Cerebellar cortex (tissue), 1 donor: ENCODE measurements at places on chromosomes 4 and X.

GRCh38 chr4:31054295-31054694 is 334.1 kb downstream of the PCDH7 start:
- no peak for DNase-seq

DNA sequence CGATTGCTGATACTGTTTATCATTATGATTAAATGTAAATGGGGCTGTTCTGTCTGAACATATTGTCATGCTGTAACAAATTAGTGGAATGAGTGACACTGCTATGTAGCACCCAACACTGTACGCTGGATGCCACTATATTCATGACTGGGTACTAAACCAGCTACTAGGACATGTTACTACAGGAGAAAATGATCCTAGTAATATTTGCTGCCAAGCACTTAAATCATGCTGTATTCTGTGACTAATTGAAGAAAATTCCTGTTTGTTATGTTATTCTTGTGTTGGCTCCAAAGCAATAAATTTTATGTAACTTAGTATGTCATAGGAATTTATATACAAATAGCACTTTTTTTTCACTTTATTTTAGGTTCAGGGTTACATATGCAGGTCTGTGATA is 804.2 kb downstream of the CENPC start:
- no peak for DNase-seq

GRCh38 chrX:31608638-31609037 is 536.8 kb upstream of the FTHL17 start:
- DNase-seq: no peak

- no peak for DNase-seq
Measured at GRCh38 chrX:136652822-136653723, 5.1 kb downstream of the CD40LG start.

GRCh38 chr4:122746485-122746965 is 14.0 kb downstream of the BBS12 start:
- DNase-seq: no peak

DNA sequence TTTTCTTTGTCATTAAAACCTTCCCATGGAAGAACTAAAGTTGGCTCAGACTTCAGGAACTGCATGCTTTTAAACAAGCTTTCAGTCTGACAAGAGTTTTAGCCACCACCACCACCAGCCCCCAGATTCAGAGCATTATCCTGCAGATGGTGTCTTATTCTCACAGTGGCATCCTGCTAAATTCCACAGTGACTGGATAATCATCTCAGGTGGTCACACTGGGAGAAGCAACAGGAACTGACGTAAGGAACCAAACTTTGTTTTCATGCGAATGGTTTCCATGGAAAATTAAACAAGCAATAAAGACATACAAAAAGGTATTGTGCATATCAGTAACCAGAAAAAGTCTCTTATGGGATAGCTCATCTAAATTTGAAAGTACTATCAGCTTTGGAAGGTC is 370.7 kb downstream of the FBXW7 start:
- no peak for DNase-seq

DNA sequence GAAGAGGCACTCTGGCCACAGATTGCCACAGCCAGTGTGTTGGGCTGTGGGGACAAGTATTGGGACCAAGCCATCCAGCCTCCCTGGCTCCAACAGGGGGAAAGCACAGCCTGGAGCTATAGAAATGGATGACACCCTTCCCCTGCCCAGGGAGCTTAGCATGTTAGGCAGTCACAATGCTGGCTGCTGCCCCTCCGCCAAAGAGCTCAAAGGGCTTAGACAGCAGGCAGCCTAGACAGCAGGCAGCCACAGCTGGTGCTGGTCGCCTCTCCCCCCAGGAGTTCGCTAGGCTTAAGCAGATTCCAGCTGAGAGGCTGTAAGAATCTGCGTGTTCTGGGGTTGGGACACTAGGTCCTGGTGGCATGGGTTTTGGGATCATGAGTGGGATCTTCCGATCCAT is 94.5 kb upstream of the MXRA5 start:
- DNase-seq: no peak

DNA sequence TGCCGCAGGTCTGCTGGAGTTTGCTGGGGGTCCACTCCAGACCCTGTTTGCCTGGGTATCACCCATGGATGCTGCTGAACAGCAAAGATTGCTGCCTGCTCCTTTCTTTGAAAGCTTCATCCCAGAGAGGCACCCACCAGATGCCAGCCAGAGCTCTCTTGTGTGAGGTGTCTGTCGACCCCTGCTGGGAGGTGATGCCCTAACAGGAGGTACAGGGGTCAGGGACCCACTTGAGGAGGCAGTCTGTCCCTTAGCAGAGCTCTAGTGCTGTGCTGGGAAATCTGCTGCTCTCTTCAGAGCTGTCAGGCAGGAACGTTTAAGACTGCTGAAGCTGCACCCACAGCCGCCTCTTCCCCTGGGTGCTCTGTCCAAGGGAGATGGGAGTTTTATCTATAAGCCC is 162.7 kb downstream of the NAF1 start:
- no peak for DNase-seq

DNA sequence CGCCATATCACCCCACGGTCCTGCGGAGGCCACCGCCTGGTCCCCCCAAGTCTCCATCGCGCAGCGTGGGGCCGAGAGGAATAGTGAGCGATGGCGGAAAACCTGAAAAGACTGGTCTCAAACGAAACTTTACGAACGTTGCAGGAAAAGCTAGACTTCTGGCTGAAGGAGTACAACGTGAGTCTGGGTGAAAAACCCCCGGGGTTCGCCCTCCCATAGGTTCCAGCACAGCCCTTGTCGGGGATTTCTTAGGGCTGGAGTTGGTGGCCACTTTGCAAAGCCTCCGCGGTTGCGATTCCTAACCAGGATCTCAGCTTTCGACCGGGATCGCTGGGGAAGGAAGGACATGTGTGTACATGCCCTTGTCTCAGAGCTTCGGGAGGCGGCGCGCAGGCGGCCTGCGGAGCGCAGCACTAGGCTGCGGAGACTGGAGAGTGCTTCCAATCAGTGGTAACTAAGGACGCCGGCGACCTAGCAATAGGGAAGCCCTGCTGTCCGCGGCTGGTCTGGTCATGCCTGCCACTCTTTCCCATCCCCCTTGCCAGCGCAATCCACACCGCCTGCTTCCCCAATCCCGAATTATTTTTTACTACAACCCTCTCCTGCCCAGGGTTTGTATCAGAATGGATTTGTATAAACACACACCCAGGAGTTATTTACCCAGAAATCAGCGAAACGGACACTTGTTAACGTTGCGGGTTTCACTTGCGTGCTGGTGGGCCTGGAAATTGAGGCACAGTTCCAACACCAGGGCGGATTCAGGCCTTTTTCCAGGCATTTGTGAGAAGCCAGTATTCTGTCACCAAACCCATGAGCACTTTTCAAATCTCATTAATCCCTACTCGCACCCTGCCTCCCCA is 741 bp downstream of the SPATA18 start:
- peak; percentile 44 for DNase-seq

DNA sequence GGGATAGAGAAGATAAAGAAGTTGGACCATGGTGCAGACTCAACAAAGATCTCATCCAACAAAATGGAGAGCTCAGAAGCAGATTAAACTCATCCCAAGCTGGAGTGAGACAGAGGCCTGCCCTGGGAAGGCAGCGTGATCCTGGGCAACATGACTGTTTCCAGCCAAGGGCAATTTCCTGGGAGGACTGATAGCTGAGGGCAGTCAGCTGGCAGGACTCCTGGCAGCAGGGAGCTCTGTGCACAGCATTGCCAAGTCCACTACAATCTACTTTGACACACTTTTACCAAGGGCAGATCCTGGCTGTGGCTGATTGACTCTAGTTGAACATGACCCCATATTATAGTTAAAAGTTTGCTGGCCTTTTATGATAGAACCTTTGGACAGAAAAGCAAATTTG is 357.3 kb upstream of the RASGEF1B start:
- peak; percentile 89 for DNase-seq

- DNase-seq: peak; percentile 48
Measured at GRCh38 chrX:72060196-72060920, 71.4 kb downstream of the RTL5 start.

DNA sequence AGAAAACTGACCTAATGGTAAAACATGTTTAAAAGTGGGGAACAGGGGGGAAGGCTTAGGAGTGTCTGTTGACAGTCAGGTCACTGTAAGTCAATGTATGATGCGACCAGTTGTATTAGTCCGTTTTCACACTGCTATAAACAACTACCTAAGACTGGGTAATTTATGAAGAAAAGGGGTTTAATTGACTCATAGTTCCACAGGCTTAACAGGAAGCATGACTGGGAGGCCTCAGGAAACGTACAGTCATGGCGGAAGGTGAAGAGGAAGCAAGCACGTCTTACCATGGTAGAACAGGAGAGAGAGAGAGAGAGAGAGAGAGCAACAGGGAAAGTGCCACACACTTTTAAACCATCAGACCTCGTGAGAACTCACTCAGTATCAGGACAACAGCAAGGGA is 13.0 kb upstream of the PLAC1 start:
- DNase-seq: no peak

DNA sequence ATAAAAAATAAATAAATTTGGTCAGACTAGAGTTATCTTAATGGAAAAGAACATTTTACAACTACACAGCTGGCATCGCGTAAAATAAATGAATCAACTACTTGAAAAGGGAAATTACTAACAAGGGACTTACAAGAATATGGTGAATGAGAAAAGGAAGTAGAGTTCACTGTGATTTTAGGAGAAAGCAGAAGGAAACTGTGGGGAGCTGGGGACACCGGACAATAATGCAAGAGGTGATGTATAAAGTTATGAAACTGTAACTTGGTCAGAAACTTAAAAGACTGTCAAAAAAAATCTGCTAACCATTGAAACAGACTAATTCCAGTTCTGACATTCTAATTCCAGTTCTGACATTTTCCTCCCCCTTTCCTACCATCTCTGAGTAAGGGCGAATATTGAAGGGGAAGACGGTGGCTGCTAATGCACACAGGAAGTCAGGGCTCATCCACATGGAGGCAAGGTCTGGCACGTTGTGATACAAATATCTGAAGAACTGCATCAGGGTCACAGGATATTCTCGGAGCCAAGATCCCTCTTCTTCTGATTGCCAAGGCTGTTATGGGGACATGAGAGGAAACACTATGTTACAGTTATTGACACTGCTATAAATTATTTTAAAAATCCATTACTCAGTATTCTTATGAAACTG is 170.5 kb downstream of the CDS1 start:
- DNase-seq: no peak

- DNase-seq: no peak
Measured at GRCh38 chr4:150641612-150642011, 59.7 kb downstream of the MAB21L2 start.

DNA sequence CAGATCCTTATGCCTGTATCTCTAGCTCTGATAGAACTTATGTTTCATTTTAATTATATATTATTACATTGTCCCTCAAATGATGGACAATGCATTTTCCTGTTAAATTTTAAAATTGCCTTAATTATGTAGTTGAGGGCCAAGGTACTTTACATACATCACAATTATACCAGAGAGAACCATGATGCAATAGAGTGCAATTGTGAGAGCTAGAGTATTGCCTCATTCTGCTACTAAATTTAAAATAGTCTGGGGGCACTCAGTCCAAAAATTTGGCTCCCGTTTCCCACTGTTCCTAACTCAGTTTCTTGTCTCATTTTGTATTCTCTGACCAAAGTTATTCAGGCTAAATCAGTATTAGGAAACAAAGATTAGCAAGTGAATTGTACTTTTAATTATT is 378.5 kb upstream of the ZFP42 start:
- no peak for DNase-seq

GRCh38 chr4:180809439-180809838 is 1433.8 kb upstream of the TENM3 start:
- no peak for DNase-seq

- DNase-seq: peak; percentile 62
Measured at GRCh38 chrX:45070116-45071007, 130.3 kb downstream of the DIPK2B start.

- no peak for DNase-seq
Measured at GRCh38 chr4:81257021-81257420, 42.0 kb upstream of the PRKG2 start.

GRCh38 chrX:53456254-53456653 is 22.1 kb upstream of the HSD17B10 start:
- no peak for DNase-seq

GRCh38 chr4:156660465-156660864 is 311.1 kb downstream of the PDGFC start:
- DNase-seq: no peak

DNA sequence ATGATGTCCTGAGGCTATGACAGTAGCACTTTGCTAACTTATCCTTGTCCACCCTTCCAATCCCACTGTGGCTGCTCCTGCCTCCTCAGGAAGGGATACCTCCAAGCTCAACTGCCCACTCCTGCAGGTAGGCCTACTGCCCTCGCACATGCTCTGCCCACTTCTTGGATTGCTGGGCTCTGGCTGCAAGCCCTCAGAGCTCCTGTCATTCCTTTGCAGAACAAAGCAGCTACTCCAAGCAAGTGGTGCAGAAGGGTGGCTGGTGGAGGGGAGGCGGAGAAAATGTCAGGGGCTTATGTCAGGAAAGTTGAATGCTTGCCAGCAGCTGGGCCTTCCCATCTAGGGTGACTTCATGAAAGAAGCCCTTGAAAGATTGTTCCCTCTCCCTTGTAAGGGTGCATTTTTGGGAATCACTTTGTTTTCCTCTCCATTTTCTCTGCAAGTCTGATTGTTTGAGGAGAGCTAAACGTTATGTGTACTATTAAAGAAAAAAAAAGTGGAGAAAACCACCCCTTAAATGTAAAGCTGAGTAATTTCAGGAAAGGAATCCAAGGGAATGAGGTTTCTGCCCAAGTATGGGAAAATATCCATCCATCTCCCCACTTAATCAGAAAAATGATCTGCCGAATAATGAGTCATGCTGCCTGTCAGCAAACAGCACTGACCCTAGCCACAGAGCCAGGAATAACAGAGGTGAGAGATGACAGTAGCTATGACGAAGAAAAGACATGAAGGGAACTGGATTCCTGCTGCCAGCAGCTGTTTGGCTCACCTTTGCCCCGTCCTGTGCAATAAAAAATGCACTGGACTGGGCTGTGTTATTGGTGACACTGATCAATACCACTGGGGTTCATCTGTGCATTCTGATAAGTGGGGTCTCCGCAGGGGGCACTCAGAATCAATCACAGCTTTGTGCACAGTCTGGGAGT is 102.0 kb downstream of the RTL5 start:
- DNase-seq: no peak

- DNase-seq: peak; percentile 37
Measured at GRCh38 chrX:53294024-53294648, 12.8 kb upstream of the IQSEC2 start.

DNA sequence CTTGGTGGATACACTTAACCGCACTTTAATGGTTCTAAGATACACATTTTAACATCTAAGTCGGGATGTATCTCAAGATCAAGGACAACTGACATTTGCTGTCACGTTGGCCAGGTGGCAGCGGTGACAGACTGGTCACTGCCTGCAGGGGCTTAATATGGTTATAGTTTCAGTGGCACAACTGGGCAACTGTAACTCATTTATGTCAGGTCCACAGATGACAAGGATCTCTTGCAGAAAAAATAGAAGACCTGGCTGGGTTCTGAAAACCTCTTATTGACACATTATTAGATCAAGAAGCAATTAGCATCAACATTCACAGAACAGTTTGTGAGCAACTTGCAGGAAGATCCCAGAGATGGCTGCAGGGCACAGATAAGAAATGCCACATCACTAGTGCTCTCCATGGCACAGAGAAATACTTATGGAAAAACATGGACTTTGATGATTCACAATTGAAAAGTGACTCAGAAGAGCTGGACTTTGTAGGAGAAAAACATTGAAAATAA is 99.6 kb upstream of the SORBS2 start:
- DNase-seq: no peak
